ENCODE measurements at places on chromosomes 4 and X.

- DNase-seq, result no peak
Observed at GRCh38 chr4:189838821-189839497, 101.7 kb upstream of the FRG1 start.

DNA sequence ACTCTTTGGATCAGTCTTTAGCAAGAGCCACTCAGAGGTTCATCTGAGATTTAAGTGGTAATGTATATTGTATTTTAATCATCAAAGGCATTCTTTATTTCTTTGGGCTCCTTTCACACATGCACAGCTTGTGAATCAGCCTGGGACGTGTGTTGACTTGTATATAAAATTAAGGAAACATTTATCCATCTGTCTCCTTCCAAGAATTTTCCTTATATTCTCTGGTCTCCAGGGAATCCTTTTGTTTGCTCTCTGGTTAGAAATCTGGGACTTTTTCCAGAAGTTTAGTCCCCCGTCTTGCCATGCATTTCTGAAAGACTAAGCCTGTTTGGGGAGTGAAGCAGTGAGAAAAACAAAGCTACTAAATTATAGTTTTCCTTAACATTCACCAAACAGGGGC, 212.3 kb downstream of the DCAF12L2 start:
- DNase-seq, result no peak

GRCh38 chrX:64536736-64537135, 141.5 kb upstream of the MTMR8 start:
- DNase-seq, result no peak

GRCh38 chr4:102862016-102862415, 6.8 kb upstream of the CISD2 start:
- DNase-seq, result no peak

DNA sequence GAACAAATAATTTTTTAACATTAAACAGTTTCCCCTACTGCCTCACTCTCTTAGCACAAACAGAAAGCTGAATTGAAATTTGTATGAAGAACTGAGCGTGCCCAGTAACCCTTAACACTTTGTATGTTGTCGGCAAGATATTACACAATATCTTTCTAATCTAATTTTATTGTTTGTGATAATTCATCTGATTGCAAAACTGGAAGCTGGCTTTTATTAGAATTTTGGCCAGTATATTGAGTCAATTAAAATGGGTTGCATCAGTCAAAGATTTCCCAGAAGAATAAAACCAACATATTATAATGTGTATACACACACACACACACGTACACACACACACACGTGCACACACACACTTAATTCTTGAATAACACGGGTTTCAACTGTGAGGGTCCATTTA, 2332.1 kb downstream of the PCDH7 start:
- DNase-seq, result no peak

- DNase-seq, result no peak
Observed at GRCh38 chr4:2900741-2901140, 57.1 kb downstream of the ADD1 start.

- no peak for DNase-seq
Observed at GRCh38 chrX:9383655-9384054, 81.2 kb upstream of the TBL1X start.

GRCh38 chrX:41234962-41235361, 99.0 kb upstream of the DDX3X start:
- DNase-seq, result no peak

DNA sequence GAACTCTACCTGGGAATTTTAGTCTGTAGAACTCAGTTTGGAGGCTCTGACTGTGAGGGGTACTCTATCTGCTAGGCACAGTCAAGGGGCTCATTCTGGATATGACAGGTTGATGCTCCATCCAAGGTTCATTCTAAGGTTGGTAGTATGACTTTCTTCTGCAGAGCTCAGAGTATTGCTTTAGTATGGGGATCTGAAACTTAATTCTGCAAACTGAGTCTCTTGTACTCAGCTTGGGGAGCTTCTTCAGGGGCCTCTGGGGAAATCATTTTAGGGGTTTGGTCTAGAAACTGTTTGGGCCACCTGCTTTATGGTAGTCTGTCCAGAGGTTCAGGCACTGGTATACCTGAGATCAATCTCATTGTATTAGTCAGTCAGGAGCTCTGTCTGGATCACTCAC, 9.7 kb upstream of the TSR2 start:
- DNase-seq, result no peak

DNA sequence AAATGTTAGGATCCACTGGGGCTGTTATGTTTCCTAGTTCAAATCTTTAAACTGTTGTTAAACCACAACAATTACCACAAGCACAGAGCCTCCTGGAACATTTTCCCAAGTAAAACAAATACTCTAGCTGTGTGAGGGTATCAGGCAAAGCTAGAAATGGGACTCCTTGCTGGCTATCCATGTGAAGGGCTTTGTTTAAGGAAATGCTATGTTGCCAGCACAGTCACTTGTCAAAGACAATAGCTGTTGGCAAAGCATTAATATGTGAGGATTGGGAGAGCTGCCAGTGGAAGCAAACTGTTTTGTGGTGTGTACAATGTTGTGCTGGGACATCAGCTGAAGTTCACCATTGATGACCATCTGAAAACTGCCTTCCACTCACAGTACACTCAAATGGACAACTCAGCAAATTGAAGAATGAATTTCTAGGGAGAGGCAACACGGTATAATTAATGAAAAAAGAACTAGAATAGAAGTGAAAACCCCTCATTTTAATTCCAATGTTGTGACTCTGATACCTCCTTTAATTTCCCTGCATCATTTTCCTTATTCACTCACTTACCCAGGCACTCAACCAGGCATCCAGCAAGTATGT, 100.8 kb downstream of the ANXA3 start:
- no peak for DNase-seq

GRCh38 chr4:121079376-121079775, 7.0 kb upstream of the NDNF start:
- DNase-seq, result no peak

DNA sequence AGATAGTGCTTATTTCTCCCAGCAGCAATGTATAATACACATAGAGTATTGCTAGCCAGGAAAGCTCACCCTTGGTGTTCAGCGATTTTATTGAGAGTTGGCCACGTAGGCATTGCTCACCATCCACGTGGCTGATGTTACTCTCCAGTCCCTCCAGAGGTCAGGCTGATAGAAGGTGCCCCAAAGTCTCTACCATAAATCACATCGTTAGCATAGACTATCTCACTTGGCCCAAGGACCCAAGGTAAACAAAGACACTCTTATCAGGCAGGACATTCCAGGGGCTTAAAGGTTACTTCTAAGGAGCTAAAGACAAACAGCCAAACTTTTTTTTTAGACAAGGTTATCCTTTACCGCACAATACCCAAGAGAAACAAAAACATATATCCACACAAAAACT, 30.3 kb upstream of the RGN start:
- no peak for DNase-seq

GRCh38 chrX:18360867-18361266, 6.4 kb upstream of the SCML2 start:
- DNase-seq, result no peak
